ENCODE measurements at places on chromosomes 7 and 10. TPM values are rescaled to one million over a fixed set of nuclear protein-coding genes. Genes with fewer than 3 reads are reported as not detected.

DNA sequence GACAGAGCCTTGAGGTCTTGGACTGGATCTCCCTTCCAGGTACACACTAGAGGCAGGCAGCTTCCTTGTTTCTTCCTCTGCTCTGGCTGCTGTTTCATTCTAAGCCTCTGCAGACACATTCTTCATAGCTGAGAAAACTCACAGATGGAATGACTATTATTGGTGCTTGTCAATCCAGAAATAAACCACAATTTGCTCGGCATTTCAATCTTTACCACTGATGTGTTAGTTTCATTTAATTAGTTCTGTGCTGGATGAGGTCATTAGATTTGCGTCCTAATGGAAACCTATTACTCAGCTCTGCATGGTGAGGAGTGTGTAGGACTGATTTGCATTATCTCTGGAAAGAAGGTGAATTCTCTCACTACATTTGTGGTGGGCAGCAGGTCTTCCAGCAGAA is 392.5 kb downstream of the NRG3 start:
- no peak for ATAC-seq

- ATAC-seq: no peak
Measured at GRCh38 chr7:133186060-133186459, 66.8 kb upstream of the EXOC4 start.

DNA sequence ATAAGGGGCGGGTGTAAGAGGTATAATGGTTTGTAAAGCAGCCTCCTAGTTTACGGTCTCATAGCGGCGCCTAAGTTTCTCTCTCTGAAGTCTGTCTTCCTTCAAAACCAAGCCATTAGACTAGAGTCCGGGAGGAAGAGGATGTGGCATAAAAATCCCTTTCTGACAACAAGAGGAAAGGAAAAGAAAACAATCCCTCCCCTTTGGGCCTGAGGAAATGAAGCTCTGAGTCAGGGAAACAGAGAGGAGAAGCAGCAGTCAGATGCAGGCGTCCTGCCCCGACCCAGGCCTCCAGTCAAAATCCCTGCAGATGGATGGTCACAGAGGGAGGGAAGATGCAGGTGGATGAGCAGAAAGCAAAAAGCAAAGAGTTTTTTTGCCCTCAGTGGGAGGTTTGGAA is 23.7 kb downstream of the PARP12 start:
- ATAC-seq: no peak

DNA sequence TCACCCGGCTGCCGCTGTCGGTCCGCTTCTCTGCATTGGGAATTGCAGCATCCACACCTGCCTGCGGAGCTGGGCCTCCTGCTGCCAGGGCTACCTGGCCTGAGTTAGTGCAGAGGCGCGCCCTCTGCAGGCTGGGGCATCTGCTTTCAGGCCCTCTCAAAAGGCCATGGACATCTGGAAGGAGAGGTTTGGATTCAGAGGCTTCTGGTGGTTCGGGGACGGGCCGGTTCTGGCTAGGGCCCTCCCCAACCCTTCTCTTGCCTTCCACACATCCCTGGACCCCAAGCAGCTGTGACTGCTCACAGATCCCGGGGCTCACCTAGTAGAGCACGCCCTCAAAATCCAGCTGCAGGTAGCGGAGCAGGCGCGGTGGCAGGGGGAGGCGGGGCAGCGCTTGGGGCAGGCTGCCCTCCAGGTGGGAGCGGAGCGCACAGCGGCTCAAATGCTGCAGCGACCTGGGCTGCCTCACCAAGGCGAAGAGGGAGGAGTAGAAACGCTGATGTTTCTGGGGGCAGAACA is 8.4 kb upstream of the GBX1 start:
- ATAC-seq: no peak

DNA sequence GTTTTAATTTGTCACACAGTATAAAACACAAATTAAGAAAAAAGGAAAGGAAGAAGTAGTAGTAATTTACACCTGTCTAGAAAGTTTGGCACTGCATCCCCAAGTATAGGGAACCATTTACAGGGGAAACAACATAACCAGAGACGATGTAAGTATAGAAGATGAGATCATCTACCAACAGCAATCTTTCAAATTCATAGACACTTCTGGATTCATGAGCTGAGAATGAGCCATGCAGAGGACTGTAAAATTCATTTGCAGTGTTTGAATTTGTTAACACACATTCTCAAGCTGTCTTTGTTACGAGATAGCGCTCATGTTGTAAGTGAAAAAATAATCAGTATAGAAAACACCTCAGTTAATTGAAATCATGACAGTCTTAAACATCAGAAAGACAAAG is 337.0 kb upstream of the MEOX2 start:
- ATAC-seq: no peak

DNA sequence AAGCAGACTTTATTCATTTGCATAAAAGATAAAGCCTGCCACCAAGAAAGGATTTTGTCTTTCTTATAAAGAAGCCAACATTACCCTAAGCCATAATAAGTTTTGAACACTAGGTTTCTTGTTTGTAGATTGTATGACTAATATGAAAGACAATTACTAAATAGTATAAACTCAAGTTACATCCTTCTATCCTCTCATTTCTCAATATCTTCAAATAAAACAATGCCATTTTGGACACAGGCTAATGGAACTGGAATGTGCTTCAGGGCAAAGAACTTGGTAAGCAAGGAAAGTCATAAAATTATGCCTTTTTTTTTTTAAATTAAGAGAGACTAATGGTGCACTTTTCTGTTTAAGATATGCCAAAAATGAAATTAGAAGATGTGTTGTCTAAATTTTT is 137.7 kb downstream of the DKK1 start:
- ATAC-seq: peak; percentile 78

DNA sequence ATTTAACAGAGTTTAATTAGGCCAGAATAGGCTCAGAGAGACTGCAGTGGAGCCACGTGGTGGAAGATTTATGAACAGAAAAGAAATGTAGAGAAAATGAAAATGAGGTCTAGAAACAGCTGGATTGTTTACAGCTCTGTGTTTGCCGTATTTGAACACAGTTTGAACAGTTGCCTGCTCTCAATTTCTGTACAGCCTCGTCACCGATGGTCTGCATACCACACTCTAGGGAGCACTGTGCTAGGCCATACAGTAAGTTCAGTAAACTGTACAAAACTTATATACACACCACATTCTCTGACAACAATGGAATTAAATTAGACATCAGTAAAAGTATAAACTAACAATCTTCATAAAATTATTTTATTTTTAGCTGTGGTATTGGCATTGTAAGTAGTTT is 11.1 kb upstream of the CYP2E1 start:
- ATAC-seq: no peak

GRCh38 chr7:24930856-24931255 is 49.1 kb downstream of the OSBPL3 start:
- ATAC-seq: no peak

GRCh38 chr7:117375380-117375779 is 51.9 kb downstream of the ASZ1 start:
- no peak for ATAC-seq

DNA sequence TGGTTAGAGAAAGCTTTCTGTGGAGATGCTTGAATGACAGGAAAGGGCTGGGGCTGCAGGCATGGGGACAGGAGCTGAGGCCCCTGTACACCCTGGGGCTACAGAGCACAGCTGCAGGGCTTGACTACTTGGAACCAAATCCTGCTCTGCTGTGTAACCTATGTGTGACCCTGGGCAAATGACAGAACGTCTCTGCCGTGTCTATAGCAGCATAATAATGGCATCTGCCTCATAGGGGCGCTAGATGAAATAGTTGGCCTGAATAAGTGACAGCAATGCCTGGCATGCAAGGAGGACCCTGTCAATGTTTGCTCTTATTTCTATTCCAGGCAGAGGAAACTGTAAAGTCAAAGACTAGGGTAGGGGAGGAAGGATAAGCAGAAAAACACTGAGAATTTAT is 254.0 kb downstream of the USP6NL start:
- no peak for ATAC-seq

DNA sequence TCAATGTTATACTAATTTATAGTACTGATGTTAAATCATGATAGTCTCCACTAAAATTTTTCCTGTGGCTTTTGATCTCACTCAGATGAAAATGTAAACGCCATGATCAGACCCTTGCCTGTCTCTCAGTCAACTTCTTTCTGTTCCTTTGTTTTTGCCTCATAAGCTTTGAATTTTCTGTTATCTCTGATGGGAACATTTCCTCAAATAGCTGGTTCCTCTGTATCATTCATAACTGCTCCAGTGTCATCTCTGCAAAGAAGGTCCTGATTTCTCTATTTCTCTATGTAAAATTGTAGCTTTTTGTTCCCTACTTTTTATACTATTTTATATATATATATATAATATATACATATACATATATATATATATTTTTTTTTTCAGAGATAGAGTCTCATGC is 67.5 kb downstream of the GPR141 start:
- ATAC-seq: no peak

DNA sequence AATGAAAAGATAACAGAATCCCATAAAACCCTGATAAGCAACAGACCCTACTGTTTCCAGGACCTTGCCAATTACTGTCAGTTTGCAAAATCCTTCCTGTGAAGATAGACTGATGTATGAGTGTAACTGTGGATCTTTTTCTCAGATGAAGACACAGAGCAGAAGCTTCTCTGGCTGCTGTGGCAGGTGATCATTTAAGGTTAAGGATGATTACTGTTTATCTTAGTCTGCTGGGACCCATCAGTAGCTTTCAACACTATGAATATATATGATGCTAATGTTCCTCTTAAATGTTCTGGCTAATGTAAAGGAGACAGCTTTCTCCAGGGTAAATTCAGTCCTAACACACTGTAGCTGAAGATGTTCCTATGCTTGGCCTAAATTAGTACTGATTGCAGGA is 56.0 kb upstream of the CTTNBP2 start:
- no peak for ATAC-seq

- no peak for ATAC-seq
Measured at GRCh38 chr7:97015279-97015678, 9.4 kb downstream of the DLX5 start.

GRCh38 chr10:1025683-1026082 is at the start of gene IDI2:
Gene IDI2 (minus strand): TSS chr10:1025859. CDS start chr10:1024723, 1,136 bp downstream.
- ATAC-seq: no peak

- no peak for ATAC-seq
Measured at GRCh38 chr10:113326160-113327111, 226.4 kb upstream of the HABP2 start.

- ATAC-seq: no peak
Measured at GRCh38 chr7:95470452-95470851, 15.3 kb upstream of the ASB4 start.

- ATAC-seq: no peak
Measured at GRCh38 chr7:119936836-119937235, 336.1 kb upstream of the KCND2 start.

DNA sequence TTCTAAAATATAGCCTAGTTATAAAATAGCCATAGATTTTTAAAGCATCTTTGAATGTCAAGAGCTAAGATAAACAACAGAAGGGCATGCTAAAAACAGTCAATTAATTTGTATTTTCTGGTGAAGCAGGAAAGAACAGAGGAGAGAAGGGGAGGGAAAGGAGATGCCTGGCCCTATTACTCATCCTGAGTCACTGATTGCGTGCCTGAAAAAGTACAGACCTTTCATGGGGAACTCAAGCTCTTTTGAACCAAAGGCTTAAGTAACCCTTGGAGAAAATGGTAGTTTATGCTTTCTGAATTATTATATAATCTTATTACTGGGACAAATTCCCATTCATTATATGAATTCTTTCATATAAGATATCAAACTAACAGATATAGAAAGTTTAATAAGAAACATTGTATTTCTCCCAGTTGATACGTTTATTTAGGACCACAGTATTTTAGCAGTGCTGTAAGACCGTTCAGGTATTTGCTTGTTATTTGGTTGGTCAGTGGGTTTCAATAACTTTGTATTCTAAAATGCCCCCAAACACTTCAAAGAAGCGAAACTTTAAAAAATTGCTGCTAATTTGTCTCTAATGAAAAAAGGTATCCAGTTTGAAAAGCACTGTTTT is 151.3 kb downstream of the HGF start:
- ATAC-seq: peak; percentile 72

- no peak for ATAC-seq
Measured at GRCh38 chr7:1045069-1046063, 1.0 kb downstream of the GPR146 start.

DNA sequence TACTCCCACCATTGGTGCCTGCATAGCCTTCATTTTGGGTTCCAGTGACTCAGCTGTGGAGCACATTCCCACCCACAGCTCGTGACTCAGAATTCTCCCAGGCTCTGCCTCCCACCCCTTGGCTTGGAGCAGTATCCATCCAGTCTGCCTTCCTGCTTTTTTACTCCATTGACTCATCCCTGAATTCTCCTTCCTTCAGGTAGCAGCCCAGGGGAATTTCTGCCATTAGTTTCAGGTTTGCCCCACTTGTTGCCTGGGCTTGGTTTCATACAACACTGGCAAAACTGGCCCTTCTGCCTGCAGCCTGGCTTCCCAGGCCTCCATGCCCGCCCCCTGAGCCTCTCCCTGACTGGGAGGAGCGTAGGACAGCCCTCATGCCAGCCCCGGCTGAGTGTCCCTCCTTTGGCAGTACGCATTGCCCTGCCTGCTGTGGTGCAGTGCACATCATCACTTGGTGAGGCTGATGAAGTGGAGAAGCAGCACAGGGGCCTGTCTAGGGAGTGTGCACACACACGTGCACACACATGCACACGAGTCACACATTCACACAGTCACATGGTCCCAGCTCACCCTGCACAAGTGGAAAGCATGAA is 55.0 kb downstream of the SNX10 start:
- ATAC-seq: peak; percentile 98

DNA sequence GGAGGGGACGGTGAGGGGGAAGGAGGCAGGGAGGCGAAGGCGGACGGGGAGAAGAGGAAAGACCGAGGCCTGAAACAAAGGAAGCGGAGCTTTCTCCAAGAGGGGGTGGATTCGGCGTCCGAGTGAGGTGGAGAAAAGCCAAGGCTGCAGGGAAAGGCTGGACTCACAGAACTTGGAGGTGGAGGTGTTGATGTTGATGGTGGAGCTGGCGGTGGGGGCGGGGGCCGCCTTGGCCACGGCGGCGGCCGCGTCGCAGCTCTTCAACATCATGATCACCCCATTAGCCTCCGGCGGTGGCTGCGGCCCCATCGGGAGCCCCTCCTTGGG is 578 bp downstream of the CACUL1 start:
- peak; percentile 1 for ATAC-seq

- peak; percentile 99 for ATAC-seq
Measured at GRCh38 chr7:121961089-121961867, 88.3 kb downstream of the PTPRZ1 start.

DNA sequence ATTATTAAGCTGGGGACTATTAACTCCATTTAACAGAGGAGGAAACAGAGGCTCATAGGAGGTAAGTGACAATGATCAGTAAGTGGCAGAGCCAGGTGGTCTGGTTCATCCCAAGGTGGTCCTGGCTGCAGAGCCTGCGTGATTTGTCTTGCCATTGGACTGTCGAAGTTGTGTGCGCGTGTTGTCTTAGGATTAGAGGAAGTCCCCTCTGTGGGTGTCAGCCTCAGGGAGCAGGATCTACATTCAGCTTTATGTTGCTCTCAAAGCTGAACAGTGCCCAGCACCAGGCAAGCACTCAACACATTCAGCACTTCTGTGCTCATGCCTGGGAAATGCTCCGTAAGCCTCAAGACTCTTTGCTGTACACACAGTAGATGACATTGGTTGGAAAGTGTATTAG is 139.5 kb downstream of the HERPUD2 start:
- no peak for ATAC-seq

C10orf53 gene
- total RNA-seq: not detected

VWDE gene
- total RNA-seq: 0.36 TPM

NXPH1 gene
- not detected for total RNA-seq

EBLN1 gene
- total RNA-seq: not detected

GDF2 gene
- not detected for total RNA-seq

TMEM273 gene
- 3.8 TPM for total RNA-seq

EEF1AKMT2 gene
- total RNA-seq: 10.0 TPM

ZPBP gene
- total RNA-seq: not detected

WDFY4 gene
- 1.6 TPM for total RNA-seq

LIPN gene
- 1.4 TPM for total RNA-seq

DYNC1I1 gene
- total RNA-seq: 7.4 TPM

FGF8 gene
- total RNA-seq: not detected

Data from esophagus mucosa (tissue), 1 donor.